Jurkat, Clone E6-1 (cell line): ENCODE measurements at places on chromosomes 16 and 17.

- no peak for DNase-seq
These were observed 89.9 kb upstream of the ELAC2 start for GRCh38 chr17:13107676-13108235.

GRCh38 chr17:78316867-78317789, 42.7 kb downstream of the SOCS3 start:
- no peak for DNase-seq

DNA sequence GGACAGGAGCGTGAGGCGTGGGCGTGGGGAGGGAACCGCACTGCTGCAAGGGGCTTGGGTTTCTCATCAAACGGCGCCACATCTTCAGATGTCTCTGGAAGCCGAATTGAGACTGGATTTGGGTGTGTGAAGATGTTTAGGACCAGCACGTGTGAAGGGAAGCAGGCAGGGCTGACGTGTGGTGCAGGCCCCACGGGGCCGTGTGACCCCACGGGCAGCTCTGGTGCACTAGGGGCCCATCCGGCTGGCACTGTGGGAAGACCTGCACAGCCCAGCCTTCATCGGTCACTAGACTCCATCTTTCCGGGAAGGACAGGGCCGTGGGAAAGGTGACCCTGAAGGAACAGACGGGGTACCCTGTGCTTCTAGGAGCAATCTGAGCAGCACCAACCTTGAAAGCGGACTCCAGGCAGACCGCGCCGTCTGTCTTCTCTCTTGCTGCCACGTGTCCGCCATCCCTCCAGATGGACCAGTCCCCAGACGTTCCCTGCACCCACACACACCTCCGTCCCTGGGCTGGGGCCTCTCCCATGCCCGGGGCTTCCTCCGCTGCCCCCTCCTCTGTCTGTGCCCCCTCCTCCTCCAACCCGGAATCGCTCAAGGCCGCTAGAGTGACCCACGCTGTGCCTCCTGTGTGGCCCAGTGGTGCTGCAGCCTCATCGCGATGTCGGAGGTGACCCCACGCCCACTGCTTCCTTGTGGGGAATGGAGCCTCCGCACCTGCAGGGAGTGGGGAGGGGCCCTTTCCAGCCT, 23.4 kb upstream of the CBFA2T3 start:
- no peak for DNase-seq

GRCh38 chr16:78075800-78076199, 23.7 kb upstream of the WWOX start:
- DNase-seq: no peak

- DNase-seq: no peak
These were observed 7.9 kb upstream of the SOST start for GRCh38 chr17:43766413-43767052.

GRCh38 chr16:78896280-78896679, 704.3 kb downstream of the MAF start:
- no peak for DNase-seq

DNA sequence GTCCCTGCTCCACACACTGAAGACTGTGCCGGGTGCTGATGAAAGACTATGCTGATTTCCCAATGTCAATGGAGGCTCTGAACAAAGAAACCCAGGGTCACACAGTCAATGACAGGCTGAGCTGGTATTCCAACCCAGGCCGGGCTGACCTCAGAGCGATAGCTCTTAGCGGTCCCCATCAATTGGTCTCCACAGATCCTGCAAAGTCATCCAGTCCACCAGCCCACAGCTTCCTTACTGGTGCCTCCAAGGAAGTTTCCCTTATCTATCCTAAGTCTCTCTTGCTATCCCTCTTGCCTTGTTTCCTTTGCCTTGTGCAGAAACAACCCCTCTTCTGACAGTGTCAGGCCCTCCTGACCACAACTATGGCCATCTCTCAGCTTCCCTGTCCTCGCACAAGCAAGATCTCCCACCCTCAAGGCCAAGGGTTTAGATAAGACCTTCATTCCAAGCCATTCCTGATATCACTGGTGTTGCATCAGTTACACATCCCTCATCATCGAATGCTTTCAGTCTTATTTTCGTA, 52.7 kb upstream of the KSR1 start:
- DNase-seq: no peak

GRCh38 chr16:26963109-26963508, 103.6 kb upstream of the C16orf82 start:
- DNase-seq: peak; percentile 55

DNA sequence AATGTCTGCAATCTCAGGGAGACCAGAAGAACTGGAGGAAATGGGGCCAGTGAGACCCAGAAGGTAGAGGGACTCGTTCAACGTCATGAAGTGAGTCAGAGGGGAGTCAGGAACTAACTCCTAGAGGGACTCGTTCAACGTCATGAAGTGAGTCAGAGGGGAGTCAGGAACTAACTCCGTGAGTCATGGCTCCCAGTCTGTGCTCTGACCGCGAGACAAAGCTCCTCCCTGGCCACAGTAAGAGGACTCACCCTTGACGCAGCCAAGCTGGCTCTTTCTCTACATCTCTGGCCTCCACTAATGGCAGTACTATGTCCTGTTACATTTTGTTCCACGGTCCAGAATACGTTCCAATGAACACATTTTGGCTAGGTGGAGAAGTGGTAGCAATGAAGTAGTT, 902.5 kb downstream of the KCNJ2 start:
- DNase-seq: no peak

DNA sequence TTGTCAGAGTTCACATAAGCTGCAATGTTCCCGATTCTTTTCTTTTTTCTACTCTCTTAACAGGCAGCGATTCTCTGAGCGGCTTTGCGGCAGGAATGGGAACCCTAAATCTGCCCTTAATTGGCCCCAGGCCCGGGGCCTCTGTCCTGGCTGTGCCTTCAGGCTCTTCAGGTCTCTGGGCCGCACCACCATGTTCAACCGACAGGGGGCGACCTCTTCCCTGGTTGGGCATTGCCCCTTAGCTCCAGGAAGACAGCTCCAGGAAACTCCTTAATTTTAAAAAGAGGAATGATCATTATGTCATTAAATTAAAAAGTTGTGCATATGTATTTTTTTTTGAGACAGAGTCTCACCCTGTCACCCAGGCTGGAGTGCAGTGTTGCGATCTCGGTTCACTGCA, 20.3 kb downstream of the CACNG5 start:
- peak; percentile 3 for DNase-seq

GRCh38 chr16:67157892-67158635, 1.6 kb downstream of the TRADD start:
- no peak for DNase-seq

DNA sequence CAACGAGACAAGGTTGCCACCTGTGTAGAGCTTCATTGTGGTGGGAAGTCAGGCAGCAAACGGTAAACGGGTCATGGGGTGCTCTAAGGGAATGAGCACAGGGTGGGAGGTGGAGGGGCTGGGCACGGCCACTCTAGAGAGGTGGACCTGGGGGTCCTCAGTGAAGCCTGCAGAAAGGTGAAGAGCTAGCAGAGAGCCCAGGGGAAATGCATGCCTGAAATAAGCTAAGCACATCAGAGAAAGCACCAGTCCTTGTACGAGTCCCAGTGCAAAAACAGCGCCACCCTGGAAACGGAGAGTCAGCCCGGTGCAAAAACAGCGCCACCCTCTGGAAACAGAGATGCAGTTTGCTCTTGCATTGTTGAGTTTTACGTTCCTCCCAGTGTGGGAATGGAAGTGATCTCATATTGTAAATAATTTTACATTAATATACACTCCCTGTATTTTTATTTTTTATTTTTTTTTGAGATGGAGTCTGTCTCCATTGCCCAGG, 65.0 kb downstream of the TBC1D16 start:
- peak; percentile 42 for DNase-seq

- DNase-seq: no peak
These were observed 117.3 kb downstream of the IRX5 start for GRCh38 chr16:55047903-55048497.

- DNase-seq: peak; percentile 28
These were observed 76.4 kb downstream of the KCNJ12 start for GRCh38 chr17:21452377-21453143.

DNA sequence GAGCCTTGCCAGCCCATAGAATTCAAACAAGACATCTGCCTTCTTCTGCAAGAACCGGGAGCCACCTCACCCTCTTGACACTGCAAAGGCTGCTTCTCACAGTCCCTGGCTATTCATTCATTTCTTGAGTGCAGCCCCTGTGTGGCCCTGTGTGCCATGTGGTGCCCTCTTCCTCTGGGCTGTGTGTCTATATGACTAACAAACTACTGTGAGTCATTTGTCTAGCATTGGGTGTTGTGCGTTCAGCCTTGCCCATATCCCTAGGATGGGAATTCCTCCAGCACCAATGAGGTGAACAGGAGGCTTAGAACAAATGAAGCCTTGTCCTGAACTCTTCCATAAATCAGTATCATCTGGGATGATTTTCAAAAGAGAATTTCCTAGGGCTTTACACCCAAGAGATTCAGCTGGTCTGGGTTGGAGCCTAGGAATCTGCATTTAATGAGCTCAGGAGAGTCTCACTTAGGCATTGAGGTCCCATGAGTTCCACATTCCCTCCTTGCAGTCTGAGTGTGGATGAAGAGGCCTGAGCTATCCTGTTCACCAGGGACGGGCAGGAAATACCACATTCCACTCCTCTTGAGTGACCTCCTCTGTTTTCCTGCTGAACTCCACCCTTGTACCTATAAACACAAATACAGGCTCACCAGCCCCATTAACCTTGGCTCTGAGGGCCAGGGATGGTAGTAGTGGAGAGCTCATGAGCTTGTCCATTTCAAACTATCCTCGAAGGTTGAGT, 308.7 kb upstream of the N4BP1 start:
- no peak for DNase-seq

- no peak for DNase-seq
These were observed 6.3 kb downstream of the SNX20 start for GRCh38 chr16:50674831-50675230.

DNA sequence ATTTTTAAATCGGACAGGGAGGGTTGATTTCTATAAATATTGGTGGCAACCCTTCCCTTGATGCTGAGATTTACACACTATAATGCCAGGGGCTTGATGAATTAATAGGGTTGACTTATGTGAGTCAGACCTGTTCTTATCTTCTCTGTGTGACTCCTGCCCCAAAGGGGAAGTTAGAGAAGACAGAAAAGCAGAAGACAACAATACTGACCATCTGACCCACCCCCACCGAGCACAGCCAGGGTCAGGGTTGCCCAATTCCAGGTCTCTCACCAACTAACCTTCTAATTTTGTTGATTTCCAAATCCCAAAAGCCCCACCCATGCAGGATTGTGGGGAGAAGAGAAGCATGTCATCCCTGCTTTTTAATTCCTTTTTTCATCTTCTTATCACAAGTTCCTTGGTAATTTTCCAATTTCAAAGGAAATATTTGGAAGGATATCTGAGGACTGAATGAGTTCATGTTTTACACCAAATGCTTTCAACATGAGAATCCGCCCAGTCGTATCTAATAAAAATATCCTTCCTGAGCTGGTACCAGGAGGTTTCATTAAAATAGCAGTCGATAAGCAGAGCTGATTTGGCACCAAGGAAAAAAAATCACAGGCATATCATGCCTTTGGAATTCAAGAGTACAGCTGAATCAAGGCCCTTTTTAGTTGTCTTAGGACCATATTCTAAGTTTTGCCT, 603.4 kb upstream of the CDH11 start:
- DNase-seq: no peak

GRCh38 chr16:85003725-85004586, 7.4 kb downstream of the ZDHHC7 start:
- DNase-seq: no peak

GRCh38 chr17:81510785-81511553, 1.6 kb downstream of the ACTG1 start:
- DNase-seq: no peak

DNA sequence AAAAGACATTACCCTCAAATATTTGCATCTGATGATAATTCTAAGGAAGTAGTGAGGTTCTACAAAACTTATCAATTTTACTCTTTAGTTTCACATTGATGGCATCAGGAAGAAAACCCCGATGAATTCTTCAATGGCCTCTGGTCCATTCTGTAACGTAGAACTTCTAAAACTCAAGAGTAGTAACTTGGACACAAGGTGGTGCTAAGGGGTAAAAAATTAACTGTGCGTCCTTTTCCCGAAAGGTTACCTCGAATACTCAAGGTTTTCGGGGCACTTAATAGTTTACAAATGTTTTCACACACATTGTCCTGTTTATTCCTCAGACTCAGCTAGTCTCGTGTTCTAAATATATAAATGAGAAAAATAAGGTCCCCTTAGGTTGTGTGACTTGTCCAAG, 517.3 kb upstream of the ZFHX3 start:
- no peak for DNase-seq

- DNase-seq: no peak
These were observed 7.0 kb downstream of the NOS2 start for GRCh38 chr17:27793168-27793905.

GRCh38 chr16:66516808-66517585, 32.9 kb downstream of the TK2 start:
- DNase-seq: no peak

DNA sequence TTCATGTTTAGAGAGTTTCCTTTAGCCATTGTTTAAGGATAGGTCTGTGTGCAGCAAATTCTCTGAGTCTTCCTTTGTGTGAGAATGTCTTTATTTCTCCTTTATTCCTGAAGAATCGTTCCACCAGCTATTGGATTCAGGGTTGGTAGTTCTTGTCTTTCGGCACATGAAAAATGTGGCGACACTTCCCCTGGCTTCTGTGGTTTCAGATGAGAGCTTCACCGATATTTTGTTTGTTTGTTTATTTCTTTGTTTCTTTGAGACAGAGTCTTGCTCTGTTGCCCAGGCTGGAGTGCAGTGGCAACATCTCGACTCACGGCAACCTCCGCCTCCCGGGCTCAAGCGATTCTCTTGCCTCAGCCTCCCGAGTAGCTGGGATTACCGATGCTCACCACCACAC, 18.6 kb downstream of the MPO start:
- no peak for DNase-seq

DNA sequence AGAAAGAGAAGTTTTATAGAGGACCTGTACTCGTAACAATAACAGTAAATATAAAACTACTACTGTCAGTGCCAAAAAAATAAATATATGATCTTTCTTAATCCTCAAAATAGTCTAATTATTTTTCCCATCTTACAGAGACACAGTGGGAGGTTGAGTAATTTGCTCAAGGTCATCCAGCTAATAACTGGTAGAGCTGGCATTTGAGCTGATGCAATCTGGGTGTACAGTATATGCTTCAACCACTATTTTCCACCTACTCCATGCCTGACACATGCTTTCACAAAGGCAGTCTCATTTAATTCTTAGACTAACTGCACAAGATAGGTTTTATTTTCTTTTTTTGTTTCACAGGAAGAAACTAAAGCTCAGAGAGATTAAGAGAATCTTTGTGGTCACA, 33.6 kb downstream of the PIGL start:
- DNase-seq: no peak
